ENCODE measurements at places on chromosomes 7 and 10. TPM values are rescaled to one million over a fixed set of nuclear protein-coding genes. Genes with fewer than 3 reads are reported as not detected.

GRCh38 chr7:139183251-139183650 is 47.8 kb upstream of the UBN2 start:
- DNase-seq = no peak

- DNase-seq = no peak
Observed at GRCh38 chr7:92717993-92718716, 118.2 kb downstream of the CDK6 start.

GRCh38 chr7:99359465-99360154 is 14.9 kb upstream of the ARPC1B start:
- DNase-seq = no peak

- DNase-seq = no peak
Observed at GRCh38 chr10:1824928-1825327, 87.6 kb upstream of the ADARB2 start.

- DNase-seq = no peak
Observed at GRCh38 chr7:77699056-77699455, 2.8 kb downstream of the RSBN1L start.

DNA sequence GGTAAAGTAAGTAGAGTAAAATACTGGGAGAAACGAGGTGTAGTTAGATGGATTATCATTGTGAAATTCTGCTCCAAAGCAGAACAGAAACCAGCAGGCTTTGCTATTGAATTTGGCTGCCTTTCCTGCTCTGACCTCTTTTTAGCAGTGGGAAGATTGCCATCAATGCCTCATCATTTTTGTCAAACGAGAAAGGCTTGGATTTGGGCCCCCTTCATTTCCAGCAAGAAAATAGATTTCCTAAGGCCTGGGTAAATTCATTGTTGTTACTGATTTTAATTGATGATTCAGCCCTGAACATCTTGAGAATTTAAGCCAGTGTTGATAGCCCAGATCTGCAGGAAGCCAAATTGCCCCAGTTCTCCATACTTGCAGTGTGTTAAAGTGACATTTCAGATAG is 35.2 kb upstream of the ASAH2 start:
- no peak for DNase-seq

GRCh38 chr7:506391-506831 is 13.2 kb downstream of the PDGFA start:
- no peak for DNase-seq

DNA sequence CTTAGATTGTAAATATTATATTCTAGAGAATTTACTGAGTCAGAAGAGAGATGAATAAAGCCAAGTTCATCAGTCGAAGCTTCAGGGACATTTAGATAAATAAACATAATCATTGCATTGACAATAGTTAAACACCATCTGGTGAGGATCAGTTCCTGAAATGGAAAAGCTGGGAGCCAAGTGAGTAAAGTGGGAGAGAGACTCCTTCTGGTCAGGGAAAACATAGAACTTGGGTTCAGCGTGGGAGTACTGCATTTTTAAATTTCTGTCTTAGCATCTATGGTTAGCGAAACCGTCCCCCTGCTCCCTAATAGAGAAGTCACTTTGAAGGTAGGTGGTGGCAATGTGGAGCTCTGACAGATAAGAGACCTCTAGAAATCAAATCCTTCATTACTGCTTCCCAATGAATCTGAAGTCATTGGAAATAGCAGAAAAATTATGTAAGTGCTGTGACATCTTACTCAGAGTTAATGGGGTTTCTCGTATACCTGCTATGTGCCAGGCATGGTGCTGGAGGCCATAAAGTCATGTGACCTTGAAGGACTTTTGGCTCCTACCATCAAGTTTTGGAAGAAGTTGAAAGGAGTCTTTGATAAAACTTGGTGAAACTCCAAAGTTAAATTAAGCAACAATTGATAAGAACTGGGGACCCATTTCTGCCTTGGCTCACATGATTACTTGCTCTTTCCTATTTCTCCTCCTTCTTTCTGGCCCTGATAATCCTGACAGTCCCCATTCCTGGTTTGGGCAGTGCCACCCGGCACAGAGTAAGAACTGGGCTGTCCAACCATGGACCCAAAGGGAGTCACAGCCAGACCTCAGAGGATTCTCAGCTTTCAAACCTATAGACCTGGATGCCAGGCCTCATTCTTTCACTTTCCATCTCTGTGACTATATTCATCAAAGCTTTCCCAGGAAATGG is 211.2 kb downstream of the C7orf25 start:
- no peak for DNase-seq

DNA sequence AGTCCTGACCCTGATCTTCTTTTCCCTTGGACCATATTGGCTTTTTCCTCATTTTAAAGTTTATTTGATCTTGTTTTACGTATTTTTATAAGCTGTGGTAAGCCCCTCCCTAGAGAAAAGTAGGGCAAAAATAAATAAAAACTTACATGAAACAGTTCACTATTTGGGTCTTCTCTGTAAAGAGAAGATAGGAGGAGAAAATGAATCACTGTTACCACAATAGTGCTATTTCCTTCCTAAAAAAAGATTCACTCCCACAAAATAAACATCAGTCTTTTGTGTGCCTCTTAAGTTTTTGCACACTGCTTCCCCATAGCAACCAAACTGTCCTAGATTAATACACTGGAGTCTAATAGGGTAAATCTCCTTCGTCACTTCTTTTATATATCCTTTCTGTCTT is 1.4 kb upstream of the SVIL start:
- DNase-seq = no peak

GRCh38 chr7:157329447-157329846 is 7.4 kb upstream of the DNAJB6 start:
- DNase-seq = no peak

- no peak for DNase-seq
Observed at GRCh38 chr7:108497082-108497725, 28.7 kb downstream of the PNPLA8 start.

Gene PDGFA
- 74.0 TPM for total RNA-seq

Gene LBX1
- total RNA-seq = not detected

Gene CEP55
- 6.0 TPM for total RNA-seq

Gene AQP1
- 11.1 TPM for total RNA-seq

Gene SRGN
- not detected for total RNA-seq

All from mesothelial cell of epicardium (in vitro differentiated cells).